ENCODE measurements at places on chromosomes 12 and 14.

GRCh38 chr12:92513231-92513730 is 189.5 kb upstream of the PLEKHG7 start:
- no peak for DNase-seq

- no peak for DNase-seq
These were observed 10.5 kb downstream of the PLD4 start for GRCh38 chr14:104935026-104935650.

- DNase-seq = peak; percentile 61
These were observed 12.9 kb downstream of the TTC9 start for GRCh38 chr14:70654632-70655031.

- DNase-seq = no peak
These were observed 367 bp downstream of the GALNT16 start for GRCh38 chr14:69260190-69260860.

GRCh38 chr12:127711108-127711507 is 555.9 kb upstream of the TMEM132C start:
- no peak for DNase-seq

DNA sequence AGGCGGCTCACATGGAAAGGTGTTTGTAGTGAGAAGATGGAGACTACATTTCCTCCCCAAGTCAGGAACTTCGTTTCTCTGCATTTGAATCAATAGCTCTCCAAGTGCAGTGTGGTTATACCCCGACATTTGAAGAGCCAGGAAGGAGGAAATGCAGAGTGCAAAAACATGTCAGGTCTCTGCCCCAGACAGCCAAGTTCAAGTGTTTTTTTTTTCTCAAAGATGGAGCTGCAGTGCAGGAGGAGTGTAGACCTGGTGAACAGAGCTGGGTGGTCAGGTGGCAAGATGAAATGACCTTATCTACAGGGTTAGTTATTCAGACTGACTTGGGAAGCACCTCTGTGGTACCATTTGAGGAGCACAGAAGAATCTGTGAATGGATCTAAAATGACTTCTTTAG is 21.3 kb downstream of the MLXIP start:
- DNase-seq = no peak

- DNase-seq = no peak
These were observed 115.9 kb downstream of the ETV6 start for GRCh38 chr12:11765421-11765816.

GRCh38 chr14:106681568-106681967 is 1155.2 kb downstream of the TMEM121 start:
- no peak for DNase-seq

All from stimulated activated naive CD4-positive, alpha-beta T cell (primary cell).